Activated T-helper 2 cell treated with anti-CD3 and anti-CD28 coated beads, Interferon-gamma antibody, Interleukin-2, Interleukin-4, amounts not matched to agents 10 μg/mL and 5 μg/mL and 100 μg/mL, durations not matched to agents 14 hours and 24 hours and 36 hours (primary cell): ENCODE measurements at places on chromosomes 1 and 21. TPM values are rescaled to one million over a fixed set of nuclear protein-coding genes. Genes with fewer than 3 reads are reported as not detected.

The SLAMF6 gene
- total RNA-seq = 11.8 and 13.0 TPM in 2 replicates

The LORICRIN gene
- not detected in 2 replicates for total RNA-seq

GRCh38 chr1:227841096-227841495, 25.6 kb downstream of the PRSS38 start:
- no peaks in the 10 kb centered on the region for H3K4me1 ChIP-seq
- H3K36me3 ChIP-seq = no peaks in the 10 kb centered on the region
- H3K27me3 ChIP-seq = no peaks in the 10 kb centered on the region
- no peak overlapping the region for H3K4me3 ChIP-seq
- no peak for DNase-seq

The PBX1 gene
- total RNA-seq = not detected in 2 replicates

DNA sequence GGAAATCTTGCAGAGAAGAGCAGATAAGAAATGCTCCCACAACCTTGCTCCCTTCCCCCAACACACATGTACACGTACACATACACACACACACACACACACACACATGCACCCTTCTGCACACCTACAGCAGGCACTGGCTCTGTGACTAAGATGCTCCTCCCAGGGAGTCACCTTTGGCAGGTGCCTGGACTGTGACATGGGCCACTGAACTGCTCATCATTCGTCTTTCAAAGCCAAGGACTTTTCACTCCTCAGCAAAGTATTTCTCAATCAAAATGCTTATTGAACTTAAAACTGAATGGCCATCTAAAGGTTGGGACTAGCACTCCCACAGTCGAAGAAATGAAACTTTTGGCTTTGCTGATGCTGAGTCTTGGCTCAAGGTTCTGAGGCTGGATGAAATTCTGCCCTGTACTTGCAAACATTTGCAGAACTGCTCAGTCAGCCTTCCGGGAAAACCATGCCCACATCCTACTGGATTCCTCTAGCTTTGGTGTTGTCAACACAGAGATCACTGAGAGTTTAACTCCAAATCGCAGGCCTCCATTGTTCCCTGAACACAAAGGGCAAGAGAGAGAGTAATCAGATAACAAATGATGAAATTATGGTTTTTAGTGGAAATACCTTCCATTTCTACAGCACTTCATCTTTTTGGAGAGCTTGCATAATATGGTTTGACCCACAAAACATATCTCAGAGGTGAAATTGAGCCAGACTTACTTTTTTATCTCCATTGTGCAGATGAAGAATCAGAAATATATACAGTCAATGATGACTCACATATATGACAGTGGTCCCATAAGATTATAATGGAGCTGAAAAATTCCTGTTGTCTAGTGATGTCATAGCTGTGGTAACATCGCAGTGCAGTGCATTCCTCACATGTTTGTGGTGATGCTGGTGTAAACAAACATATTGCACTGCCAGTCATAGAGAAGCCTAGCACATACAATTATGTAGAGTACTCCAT, 72.4 kb upstream of the BCAR3 start:
- H3K4me3 ChIP-seq = no peak overlapping the region
- no peaks in the 10 kb centered on the region for H3K36me3 ChIP-seq
- no peaks in the 10 kb centered on the region for H3K27me3 ChIP-seq

GRCh38 chr1:82724246-82724645, 923.5 kb downstream of the ADGRL2 start:
- H3K4me1 ChIP-seq = no peaks in the 10 kb centered on the region
- H3K27ac ChIP-seq = no peak overlapping the region
- no peaks in the 10 kb centered on the region for H3K36me3 ChIP-seq
- no peak for DNase-seq

GRCh38 chr1:10734375-10734774, 62.1 kb downstream of the CASZ1 start:
- H3K27ac ChIP-seq = no peak overlapping the region
- peaks cover 1% of the 10 kb centered on the region for H3K4me1 ChIP-seq
- H3K36me3 ChIP-seq = no peaks in the 10 kb centered on the region

DNA sequence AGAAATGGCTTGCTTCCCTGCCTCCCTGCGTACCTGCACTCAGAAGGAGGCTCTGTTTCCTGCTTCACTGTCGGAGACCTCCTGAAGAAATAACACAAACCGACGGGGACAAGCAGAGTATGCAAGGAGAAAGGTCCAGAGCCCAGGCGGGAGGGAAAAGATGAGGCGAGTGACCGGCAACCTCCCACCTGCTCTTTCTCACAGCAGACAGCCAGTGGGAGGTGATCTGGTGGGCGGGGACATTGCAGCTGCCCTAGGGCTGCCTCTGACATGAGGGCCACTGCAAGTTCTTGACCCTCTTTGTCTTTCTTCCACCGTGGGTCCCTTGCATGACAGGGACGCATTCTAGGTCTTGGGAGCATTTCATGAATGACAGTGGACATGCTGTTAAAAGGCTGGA, 368.2 kb downstream of the CAMTA1 start:
- H3K4me3 ChIP-seq = no peak overlapping the region
- no peaks in the 10 kb centered on the region for H3K4me1 ChIP-seq
- H3K27me3 ChIP-seq = no peaks in the 10 kb centered on the region
- no peak overlapping the region for H3K27ac ChIP-seq

The FNDC5 gene
- total RNA-seq = not detected in 2 replicates

The TM2D1 gene
- total RNA-seq = 32.3 and 32.6 TPM in 2 replicates

The ADAM30 gene
- not detected in 2 replicates for total RNA-seq

The FLG2 gene
- not detected in 2 replicates for total RNA-seq

GRCh38 chr1:53891678-53892077, 2.1 kb upstream of the YIPF1 start:
- H3K4me1 ChIP-seq = peaks cover 19% of the 10 kb centered on the region
- H3K27me3 ChIP-seq = no peaks in the 10 kb centered on the region
- H3K4me3 ChIP-seq = no peak overlapping the region
- no peak for DNase-seq
- no peak overlapping the region for H3K27ac ChIP-seq
- peaks cover 16% of the 10 kb centered on the region for H3K36me3 ChIP-seq

GRCh38 chr1:162367772-162368171, 8.9 kb downstream of the SPATA46 start:
- H3K36me3 ChIP-seq = no peaks in the 10 kb centered on the region
- peaks cover 2% of the 10 kb centered on the region for H3K27me3 ChIP-seq
- H3K27ac ChIP-seq = no peak overlapping the region

The NBL1 gene
- total RNA-seq = 51.6 and 55.7 TPM in 2 replicates
